ENCODE measurements at places on chromosomes 11 and 22.

GRCh38 chr11:64627371-64627770 lies 36.4 kb downstream of the SLC22A12 start:
- DNase-seq, result no peak

- DNase-seq, result no peak
Observed at GRCh38 chr11:73359930-73360742, 16.1 kb upstream of the RELT start.

GRCh38 chr22:30861131-30861530 lies 107.4 kb downstream of the MORC2 start:
- no peak for DNase-seq

DNA sequence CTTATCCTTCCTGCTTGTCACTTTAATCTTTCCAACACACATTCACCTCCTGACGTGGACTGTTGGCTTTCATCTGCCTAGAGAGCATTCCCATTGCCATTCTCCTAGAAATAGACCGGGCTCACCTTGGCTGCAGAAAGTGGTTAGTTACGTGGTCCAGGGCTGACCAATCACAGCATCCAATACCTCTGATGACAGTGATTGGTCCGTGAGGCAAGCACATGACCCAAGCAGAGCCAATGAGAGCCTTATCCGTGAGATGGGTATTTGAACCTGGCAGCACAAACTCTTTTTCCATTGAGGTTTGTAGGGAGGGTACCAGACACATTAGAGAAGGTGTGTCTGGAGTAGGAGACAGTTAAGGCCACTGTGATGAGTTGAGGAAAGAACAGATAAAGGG lies 85.8 kb downstream of the MIAT start:
- DNase-seq, result no peak

- DNase-seq, result no peak
Observed at GRCh38 chr11:128451652-128452470, 135.5 kb downstream of the ETS1 start.

GRCh38 chr22:32574958-32575910 lies 100.6 kb downstream of the FBXO7 start:
- no peak for DNase-seq

DNA sequence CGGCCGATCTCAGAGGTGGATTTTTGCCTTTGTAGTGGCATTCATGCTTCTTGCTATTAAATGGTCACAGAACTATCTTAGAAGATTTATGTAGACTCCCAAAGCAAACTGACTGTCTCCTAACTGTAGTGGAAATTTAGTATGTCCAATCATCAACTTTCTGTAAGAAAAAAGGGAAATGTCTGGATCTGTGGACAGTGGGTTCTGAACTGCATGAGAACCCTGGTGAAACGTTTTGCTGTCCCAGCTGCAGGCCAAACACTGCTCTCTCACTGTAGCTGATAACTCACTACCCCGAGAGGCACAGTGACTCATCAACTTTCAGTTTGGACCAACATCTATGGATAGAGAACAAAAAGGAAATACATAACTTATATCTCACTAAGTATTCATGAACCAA lies 387.1 kb downstream of the SOX6 start:
- peak; percentile 52 for DNase-seq

GRCh38 chr22:22571862-22572261 lies 12.8 kb upstream of the PRAME start:
- DNase-seq, result no peak

DNA sequence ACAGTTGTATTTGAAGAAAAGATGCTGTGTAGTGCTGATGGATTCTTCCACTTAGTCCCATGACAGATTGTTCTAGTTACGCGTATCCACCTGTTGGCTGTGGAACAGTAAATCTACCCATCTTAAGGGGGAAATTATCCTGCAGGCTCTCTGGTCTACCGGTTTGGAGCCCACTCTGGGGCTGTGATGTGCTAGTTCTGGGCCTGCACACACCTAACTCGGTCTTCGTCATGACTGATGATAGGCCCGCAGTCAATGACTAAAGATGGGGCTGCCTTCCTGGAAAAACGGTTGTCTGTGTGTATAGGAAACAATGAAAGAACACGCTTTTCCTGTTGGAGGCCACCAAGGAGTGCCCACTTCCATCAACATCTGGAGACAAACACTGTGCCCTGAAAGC lies 6.2 kb upstream of the RBM4B start:
- DNase-seq, result no peak

DNA sequence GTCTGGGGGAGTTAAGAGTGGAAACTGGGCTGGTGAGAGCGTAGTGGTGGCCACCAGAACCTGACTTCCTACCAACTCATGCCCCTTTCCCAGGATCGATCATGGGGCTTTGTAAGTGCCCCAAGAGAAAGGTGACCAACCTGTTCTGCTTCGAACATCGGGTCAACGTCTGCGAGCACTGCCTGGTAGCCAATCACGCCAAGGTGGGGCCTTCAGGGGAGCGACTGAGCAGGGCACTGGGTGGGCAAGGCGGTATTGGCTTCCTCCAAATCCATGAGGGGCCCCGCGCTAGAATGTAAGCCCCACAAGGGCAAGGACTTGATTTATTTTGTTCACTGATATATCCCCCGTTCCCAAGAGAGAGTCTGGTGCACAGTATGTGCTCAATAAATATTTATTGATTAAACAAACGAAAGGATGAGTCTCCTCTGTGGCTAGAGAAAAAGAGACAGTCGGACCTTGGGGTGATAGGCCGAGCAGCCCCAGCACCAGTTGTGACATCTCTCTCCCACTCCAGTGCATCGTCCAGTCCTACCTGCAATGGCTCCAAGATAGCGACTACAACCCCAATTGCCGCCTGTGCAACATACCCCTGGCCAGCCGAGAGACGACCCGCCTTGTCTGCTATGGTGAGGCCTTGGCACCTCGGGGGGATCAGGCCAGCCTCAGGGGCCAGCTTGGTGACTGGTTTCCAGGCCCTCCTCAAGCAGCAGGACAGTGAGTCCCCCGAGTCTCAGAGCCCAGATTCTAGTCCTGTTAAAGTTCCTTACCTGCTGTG lies 765 bp downstream of the ZFPL1 start:
- no peak for DNase-seq

DNA sequence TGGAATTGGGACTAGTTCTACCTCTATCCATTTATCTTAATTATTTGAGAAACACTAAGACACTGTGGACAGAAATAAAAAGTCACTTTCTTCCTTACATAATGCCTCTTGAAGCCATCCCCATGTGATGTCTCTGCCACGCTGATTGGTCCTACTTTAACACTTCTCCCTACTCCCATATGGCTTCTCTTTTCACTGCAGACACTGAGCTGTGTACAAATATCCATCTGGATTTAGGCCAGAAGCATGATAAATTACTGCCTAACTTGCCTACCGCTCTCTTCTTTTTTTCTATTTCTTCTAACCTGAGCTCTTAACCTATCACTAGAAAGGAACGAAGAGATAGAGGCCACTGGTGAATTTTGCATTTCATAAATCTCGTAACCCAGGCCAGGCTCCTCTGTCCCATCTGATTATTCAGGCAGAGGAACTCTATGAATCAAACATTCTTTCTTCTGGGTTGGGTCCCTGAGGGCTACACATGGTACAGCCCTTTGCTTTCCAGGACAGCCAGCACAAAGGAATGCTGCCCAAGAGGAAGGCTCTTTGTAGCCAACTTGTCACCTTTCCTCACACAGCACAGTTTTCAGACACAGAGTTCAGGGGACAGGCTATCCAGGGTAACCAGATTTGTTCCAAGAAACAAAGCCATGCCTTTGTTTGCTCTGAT lies 878.5 kb upstream of the LRRC4C start:
- DNase-seq, result no peak

DNA sequence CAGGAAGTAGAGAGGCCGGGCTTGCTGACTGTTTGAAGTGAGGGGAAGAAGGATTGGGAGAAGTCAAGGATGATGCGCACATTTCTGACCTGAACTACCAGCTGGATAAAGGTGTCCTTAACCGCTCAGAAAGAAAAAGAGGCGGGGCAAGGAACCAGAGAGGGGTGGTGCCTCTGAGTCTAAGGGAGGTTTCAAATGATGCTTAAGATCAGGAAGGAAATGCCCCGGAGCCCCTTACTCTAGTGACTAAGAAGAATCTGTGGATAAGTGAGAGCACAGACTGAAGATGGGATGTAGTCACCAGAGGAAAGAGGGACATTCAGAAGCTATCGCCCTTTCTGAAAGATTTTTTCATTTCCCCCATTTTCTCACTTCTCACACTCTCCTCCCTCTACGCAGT lies 12.7 kb downstream of the DCHS1 start:
- DNase-seq, result no peak

- DNase-seq, result no peak
Observed at GRCh38 chr22:26656891-26657851, at the start of gene MIAT. Gene MIAT, plus strand, starts transcription at chr22:26657588.
